ENCODE measurements at places on chromosomes 11 and 22.

DNA sequence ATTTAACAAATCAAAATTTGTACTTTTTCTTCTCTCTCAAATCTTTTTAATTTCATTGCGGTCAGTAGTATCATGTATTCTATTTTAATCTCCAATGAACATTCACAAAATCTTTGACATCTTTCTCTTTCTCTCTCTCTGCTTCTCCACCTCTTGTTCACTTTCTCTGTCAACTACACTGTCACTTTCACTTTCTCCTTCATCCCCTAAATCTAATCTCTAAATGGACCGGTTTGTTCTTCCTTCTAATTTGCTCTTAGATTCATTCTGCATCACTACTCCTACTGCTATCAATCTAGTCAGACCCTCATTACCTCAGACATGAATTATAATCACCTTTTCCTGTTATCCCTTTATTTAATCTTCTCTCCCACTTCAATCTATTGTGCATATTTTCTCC, 18.6 kb downstream of the CCDC73 start:
- DNase-seq, result no peak

DNA sequence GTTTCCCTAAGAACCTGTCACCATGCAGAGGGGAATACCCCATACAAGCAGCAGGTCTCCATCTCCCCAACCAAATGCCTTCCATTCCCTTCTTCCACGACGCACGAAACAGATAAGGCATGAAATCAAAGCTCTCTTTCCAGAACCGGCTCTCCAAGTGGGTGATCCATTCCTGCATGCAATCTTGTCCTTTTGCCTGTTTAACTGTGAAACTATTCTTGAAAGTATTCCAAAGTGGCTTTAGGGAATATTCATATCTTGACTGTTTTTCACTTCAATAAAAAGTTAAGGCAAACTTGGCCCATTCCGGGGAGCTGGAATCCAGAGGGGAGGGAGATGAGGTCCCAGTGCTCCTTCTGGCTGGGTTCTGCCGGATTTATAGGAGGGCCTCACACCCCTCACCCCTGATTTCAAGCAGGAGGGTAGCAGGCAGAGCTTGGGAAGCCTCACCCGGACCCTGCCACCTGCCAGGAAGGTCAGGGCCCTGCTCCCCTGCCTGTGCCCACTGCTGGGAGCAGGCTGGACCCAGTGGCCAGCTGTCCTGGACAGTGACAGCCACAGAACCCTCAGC, 60.9 kb downstream of the SCGB1A1 start:
- no peak for DNase-seq

DNA sequence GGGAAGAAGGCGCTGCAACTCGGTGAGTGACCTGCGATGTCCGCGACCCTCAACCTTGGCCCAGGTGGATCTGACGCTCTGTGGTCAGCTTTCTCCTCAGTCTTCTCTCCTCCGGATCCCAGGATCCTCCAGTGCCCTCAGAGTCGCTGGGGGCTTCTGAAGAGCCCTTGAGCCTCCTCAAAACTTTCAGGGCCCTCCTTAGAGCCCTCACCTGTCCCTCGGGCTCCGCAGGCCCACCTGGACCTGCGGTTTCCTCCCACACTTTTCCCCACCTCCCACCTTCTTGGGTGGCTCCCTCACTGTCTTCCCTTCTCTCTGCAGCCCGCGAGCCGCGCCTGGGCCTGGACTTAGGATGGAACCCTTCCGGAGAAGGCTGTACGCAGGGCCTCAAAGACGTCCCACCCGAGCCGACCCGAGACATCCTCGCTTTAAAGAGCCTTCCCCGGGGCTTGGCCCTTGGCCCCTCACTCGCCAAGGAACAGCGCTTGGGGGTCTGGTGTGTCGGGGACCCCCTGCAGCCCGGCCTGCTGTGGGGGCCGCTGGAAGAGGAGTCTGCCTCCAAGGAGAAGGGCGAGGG, 335 bp downstream of the ZNF408 start:
- DNase-seq, result no peak

- DNase-seq, result no peak
Observed at GRCh38 chr22:20084547-20085413, 4.7 kb downstream of the DGCR8 start.

DNA sequence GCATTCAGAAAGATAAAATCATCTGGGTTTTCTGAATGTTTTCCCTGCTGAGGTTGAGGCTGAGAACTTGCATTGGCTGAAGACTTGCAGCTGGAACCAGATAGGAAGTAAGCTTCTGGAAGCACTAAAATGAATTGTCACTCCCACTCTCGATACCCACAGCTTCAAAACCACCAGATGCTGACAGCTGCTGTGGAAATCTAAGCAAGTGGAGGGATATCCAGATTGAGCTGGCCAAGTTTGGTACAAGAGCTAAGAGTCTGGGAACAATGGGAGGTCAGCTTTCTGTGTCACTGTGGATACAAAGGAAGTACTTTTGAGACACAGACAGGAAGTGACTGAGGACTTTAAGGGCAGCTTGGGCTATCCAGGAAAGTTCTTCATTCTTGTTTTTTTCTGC, 51.3 kb upstream of the CD44 start:
- peak; percentile 44 for DNase-seq

DNA sequence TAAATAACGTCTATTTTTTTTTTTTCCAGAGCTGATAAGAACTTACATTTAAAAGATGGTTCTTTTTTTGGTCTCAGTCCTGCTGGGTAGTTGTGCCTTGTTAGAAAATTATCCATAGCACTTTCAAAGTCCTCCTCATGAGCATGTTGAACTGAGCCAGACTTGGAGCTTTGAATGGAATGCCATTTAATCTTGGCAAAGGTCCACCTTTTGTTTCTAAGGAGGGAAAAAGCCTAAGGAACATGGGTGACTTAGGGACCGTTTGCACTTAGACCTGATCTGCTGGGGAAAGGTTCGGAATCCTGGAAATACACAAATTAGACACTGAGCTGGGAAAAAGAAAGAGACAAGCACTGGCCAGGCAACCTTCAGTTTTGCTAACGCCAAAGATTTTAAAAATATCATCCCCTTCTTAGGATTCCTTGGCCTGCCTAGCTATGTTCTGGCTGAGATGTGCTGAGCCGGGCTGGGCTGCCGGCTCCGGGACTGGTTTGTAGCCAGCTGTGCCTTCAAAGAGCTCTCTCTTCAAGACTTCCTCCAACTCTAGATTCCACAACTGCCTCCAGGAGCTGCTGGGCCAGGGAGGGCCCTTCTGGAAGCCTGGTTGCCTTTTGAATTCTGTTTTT, 67.4 kb downstream of the ENDOD1 start:
- DNase-seq, result no peak

DNA sequence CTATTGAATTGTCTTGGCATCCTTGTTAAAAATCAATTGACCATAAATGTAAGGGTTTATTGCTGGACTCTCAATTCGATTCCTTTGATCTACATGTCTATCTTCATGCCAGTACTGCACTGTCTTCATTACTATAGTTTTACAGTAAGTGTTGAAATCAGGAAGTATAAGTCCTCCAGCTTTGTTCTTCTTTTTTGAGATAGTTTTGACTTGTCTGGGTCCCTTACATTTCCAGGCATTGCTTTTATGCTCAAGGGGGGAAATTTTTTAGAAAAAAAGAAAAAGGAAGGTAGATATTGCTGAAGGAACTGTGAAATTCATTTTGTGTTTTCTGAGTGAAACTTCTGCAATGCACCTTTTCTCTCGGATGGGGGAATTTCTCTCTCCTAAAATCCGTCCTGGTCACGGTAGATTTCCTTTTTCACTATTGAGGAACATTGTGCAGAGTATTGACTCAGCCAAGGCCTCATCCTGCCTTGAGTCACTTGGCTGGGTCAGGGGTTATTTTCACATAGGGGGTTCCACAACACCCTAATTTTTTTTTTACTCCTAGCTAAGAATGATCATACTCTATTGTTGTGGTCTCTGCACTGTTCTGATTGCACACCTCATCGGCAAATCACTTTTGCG, 2.8 kb upstream of the ACER3 start:
- DNase-seq, result no peak

GRCh38 chr11:112989198-112989597, 28.0 kb downstream of the NCAM1 start:
- DNase-seq, result no peak

DNA sequence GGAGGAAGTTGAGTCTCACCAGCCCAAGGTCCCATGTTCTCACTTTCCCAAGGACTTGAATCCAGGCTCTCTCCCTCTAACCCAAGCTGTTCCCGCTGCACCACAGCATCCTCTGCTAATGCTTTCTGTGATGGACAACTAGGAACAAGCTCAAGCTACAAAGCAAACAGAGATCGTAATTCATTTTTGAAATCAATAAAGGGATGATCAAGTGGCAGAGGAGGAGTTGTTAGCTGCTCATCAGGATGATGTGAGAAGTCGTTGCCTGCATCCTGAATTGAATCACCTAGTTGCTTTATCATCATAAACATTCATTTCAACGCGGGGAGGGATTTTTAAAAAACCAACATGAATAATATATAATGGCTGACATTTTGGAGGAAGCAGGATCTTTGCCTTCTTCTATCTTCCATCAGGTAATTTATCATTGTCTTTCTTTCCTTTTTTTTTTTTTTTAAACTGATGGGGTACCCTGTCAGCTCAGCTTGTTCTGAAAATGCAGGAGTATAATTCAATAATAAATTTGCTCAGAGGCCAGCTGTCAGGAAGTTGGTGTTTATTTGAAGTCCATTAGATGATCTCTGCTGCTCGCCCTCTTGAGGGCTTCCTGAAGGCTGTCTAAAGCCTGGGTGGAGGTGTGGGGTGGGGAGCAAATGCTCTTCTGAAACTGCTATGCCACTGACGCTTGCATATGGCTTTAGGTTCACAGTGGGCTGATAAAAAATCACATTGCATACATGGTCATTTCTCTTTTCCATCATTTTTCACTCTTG, 174.4 kb upstream of the NARS2 start:
- DNase-seq, result no peak

GRCh38 chr11:6497069-6497839, at the start of gene DNHD1:
Gene DNHD1, plus strand, starts transcription at chr11:6497280. Its CDS starts 936 bp downstream, at chr11:6498216.
- no peak for DNase-seq

- peak; percentile 89 for DNase-seq
Observed at GRCh38 chr11:112156956-112157766, 6.7 kb downstream of the IL18 start.

- DNase-seq, result no peak
Observed at GRCh38 chr11:74923125-74923524, 25.8 kb downstream of the XRRA1 start.

DNA sequence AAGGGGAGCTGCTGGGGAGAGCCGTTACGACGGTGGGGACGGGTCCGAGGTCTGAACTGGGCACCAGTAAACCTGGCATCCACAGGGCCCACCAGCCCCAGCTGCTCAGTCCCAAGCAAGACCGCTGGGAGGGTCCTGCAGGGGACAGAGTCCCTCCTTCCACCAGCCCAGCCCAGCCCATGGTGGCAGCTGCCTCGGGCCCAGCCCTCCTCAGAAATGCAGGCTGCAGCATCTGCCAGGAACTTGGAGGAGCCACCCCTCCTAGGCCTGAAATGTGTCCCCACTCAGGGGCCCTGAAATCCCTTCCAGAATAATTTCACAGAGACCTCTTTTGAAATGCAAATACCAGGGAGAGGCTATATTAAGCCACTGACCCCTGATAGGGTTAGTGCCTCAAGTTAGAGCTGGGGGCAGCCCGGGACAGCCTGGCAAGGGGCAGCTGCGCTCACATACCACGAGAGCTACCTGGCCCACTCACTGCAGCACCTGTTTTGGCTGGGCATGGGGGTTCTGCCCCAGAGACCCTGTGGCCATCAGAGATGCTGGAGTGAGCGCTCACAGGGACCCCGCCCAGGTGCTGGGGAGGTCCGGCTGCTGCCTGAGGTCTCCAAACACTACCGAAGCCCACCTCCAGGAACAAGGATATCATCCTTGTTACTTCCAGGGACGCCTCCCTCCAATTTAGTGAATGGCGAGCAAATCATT, 53.1 kb downstream of the CELSR1 start:
- no peak for DNase-seq

DNA sequence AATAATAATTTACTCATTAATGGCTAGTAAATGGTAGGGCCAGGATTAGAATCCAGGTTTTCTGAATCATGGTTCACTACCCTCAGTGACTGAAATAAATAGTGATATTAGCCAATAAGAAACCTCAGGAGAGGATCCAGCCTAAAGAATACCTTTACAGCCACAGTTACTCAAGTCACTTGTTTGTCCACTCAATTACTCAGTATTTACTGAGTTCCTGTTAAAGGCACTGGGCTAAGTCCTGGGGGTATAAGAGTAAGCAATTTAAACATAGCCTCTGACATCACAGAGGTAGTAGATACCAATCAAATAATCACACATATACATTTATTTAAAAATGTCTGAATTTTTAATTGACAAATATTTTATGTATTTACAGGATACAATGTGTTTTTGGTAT, 56.8 kb upstream of the GAB2 start:
- no peak for DNase-seq

DNA sequence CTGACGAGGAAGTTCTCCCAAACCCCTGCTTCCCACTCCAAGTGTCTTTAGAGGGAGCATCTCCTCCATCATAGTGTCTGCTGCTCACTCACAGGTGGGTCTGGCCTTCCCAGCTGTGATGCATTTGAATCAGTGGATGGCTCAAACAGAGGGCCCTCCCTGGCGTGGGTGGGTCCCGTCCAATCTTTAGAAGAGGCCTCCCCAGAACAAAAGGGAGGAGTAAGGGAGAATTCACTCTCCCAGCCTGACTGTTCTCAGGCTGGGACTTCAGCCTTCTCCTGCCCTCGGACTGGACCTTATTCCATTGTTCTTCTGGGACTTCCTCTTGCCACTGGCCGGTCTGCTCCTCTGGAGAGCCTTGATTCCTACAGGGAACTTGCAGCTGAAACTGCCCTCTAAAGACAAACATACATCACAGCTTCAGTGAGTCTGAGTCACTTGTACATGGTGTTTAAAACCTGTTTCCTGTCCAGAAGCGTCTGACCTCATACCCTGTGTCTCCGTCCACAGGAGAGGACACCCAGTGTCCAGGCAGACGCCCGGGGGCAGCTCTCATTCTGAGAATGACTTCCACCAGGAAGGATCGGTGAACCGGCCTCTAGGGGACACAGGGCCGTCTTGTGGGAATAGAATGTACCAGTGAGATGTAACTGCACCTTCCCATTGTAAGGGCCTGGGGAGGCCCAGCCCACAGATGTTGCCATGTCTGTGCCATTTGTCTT, 234.7 kb downstream of the BRD1 start:
- DNase-seq, result no peak

DNA sequence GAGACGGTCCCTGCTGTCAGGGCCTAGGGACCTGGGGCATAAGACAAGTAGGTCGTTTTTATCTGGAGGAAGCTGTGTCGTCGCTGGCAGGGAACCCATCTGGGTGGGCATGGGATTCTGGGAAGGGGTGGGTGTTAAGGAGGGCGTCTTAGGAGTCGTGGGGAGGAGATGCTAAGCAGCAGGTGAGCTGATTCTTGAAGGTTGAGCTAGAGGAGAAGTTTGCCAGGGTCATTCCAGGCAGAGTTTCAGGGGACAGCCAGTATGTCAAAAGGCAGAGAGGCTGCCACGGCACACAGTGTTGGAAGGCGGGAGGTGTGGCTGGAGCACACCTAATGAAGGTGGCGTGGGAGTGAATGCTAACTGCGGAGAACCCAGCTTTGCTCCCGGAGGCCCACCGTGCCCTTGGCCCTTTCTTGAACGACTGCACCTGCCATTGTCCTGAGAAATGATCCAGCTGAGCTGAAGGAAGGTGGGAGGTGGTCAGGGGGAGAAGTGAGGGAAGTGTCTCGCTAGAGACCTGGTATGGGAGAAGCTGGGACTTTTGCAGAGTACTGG, 1.3 kb downstream of the FAM118A start:
- peak; percentile 21 for DNase-seq

- no peak for DNase-seq
Observed at GRCh38 chr11:130208241-130209127, 48.9 kb downstream of the ST14 start.
